ENCODE measurements at places on chromosomes 16 and 17.
A peak's percentile ranks its signal among the peaks of the same experiment; 100 is the strongest.

- no peak for DNase-seq
Observed at GRCh38 chr16:79261481-79261940, 339.0 kb downstream of the MAF start.

- DNase-seq: peak; percentile 17
Observed at GRCh38 chr16:81493755-81494433, 49.3 kb downstream of the CMIP start.

DNA sequence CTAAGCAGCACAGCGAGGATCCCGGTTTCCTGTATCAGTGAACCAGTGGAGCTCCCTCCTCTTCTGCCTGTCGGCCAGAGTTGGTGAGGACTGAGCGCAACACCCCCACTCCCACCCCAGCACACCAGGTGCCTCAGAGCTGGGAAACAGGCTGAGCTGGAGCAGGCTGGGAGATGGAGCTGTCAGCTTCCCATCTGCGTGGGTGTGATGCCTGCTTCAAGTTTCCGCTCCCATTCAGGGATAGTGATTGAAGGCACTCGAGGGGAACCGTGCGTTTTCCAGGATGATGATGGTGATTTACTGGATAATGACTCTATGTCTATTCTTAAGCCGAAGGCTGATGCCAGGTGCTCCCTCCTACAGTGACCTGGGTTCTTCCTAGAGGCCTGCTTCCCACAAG, 144.5 kb downstream of the TMEM132E start:
- DNase-seq: no peak

DNA sequence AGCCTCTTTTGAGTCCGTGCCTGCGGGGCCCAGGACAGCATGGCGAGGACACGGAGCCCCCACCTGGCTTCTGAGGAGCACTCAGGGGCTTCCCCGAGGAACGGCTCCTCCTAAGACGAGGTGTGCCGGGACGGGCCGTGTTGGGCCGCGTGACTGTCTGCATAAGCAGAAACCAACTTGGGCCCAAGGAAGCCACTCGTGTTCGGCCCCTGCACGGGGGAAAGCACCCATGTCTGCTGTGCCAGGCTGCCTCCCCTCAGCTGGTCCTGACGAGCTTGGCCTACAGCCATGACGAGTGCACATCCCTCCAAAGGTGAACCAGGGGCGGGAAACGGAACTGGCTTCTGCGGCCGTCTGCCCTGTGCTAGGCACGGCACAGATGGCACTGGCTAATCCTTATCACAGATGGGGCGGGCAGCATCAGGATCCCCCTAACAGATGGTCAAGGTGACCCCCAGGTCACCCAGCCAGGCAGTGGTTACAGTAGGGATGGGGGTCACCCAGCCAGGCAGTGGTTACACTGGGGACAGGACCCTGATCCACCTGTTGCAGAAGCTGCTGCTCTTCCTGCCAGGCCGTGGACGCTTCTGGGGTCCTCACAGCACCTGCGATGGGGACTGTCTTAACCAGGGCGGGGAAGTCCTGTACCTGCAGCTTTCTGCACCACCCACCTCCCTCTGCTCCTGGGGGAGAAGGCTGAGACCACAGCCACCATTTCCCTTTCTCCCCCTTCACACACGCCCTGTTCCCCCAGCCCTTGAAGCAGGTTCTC, 25.6 kb downstream of the MRM3 start:
- no peak for DNase-seq

- peak; percentile 94 for DNase-seq
Observed at GRCh38 chr17:10061111-10061845, 137.1 kb downstream of the GAS7 start.

GRCh38 chr17:6526362-6527152, 29.8 kb downstream of the PITPNM3 start:
- DNase-seq: no peak

DNA sequence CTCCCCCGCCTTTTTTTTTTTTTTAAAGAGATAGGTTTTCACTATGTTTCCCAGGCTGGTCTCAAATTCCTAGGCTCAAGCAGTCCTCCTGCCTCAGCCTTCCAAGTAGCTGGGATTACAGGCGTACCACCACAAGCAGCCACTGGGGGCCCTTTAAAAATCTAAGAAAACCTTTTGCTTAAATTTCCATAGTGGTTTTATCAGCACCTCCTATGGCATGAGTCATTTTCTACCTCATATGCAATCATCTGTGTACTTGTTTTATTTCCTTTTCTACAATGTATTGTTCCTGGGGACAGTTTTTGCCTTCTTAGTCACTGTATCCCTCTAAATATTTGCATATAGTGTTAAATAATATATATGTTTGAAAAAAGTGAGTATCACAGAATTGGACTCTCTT, 29.2 kb downstream of the GNA13 start:
- peak; percentile 18 for DNase-seq

- DNase-seq: no peak
Observed at GRCh38 chr16:75644240-75645012, 3.0 kb downstream of the KARS1 start.

- peak; percentile 91 for DNase-seq
Observed at GRCh38 chr17:38464723-38465390, 36.6 kb downstream of the ARHGAP23 start.

DNA sequence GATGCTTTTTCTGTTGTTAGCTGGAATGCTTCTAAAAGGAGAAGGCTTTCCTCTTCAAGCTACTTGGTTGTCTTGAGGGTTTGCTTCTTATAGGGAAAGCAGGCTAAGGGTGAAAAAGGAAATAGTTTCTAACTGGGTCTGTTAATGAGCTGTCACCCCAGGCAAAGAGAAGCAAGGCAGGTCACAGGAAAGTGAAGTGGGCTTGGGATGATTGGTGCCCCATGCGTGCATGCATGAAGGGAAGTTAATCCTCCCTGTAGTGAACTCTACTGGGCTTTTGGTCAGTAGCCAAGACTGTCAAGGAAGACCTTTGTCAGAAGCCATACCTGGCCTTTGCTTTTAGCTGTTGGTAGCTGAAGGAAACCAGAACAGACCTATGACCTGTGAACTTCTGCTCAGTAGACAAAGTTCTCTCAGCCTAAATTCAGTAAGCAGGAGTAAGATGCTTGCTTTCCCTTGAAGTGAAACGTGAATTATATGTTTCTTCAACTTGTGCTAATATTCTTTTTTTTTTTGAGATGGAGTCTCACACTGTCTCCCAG, 16.5 kb downstream of the TENT4B start:
- DNase-seq: no peak

GRCh38 chr16:10652730-10653590, 41.8 kb downstream of the TEKT5 start:
- DNase-seq: no peak

DNA sequence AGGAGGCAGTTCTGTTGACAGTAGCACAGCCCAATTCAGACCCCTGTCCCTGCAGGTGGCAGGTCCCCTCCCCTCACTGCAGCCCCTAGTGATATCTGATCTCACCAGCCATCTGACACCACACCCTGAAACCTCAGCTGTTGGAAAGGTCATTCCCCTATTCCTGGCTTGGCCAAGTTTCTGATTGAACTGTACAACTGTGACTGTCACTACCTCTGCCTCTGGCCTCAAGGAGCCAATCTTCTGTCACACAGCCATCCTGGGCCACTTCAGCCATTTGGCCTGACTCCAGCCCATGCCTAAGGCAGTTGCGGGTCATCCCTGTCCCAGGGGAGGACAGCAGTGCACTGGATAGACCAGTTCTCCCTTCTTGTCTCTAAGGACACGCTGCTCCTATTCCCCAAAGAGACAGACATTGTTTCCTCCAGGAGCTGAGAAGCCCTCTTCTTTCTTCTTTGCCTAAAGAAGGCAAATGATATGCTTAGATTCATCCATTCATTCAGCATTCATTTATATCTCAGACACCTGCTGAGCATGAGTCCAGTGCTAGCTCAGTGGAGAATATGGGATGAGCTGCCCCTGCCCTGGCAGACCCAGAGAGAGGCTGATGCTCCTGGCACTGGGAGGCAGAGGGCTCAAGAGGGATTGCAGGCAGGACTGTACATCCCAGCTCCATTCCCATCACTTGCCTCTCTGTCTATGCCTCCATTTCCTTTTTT, 4.6 kb upstream of the ALDOA start:
- DNase-seq: no peak

DNA sequence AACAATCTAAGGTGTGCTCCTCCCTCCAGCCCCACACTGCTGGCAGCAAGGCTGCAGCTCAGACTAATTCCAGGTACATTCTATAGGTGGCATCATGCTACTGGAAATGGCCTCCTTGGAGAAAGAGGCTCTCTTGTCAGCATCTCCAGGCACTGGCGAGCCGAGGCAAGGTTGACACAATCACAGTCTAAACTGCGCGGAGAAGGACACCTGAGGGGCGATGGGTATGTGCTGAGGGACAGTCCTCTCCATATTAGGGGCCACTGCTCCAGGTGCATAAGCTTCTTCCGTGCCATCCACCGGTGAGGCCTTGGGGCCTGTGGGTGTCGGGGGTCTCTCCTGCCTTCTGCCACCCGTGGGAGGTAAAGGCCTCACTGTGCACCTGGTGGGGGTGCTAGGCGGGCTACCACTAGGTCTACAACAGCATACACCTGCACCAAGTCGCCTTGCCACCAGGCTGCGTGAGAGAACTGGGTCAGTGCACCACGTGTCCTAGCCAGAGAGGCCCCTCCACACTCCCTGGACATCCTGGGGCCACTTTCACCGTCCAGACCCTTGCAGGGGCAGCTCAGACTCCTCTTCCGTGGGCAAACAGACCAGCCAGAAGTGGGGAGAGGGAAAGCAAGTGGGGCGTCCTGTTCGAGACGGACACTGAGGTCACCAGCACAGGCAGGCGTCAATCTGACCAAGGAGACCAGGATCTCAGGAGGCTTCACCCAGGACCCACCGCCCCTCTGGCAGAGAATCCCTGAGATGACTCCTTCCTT, 12.1 kb upstream of the CBX8 start:
- DNase-seq: no peak

- no peak for DNase-seq
Observed at GRCh38 chr16:81745704-81746558, 33.2 kb upstream of the PLCG2 start.

GRCh38 chr16:65698791-65699321, 577.0 kb upstream of the CDH11 start:
- peak; percentile 55 for DNase-seq

- DNase-seq: peak; percentile 74
Observed at GRCh38 chr16:15572329-15573001, 70.5 kb downstream of the MARF1 start.

GRCh38 chr17:70955441-70955840, 786.1 kb downstream of the KCNJ2 start:
- DNase-seq: no peak

GRCh38 chr17:37081287-37081686, 132.5 kb downstream of the AATF start:
- DNase-seq: no peak

GRCh38 chr16:23728112-23728477, 15.1 kb upstream of the ERN2 start:
- no peak for DNase-seq

- DNase-seq: no peak
Observed at GRCh38 chr17:30414486-30414885, 35.8 kb downstream of the CPD start.

GRCh38 chr17:27407916-27408864, 48.1 kb upstream of the KSR1 start:
- peak; percentile 49 for DNase-seq

DNA sequence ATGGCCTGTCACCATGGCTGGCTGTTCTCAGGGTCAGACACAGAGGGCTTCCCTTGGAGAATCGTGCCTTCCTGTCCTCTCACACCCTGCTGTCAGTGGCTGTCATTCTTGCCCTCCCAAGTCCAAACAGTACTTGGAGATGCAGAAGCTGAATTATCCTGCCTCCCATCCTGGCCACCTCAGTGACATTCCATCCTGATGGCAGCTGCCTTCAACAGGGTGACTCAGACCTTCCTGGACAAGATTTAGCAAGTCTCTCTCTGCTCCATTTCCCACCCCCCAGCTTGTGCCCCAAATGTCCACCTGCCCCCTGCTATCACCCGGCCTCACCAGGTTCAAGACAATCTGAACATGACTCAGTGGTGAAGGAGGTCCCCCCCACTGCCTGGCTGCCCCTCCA, 4.8 kb upstream of the KRT36 start:
- DNase-seq: no peak

DNA sequence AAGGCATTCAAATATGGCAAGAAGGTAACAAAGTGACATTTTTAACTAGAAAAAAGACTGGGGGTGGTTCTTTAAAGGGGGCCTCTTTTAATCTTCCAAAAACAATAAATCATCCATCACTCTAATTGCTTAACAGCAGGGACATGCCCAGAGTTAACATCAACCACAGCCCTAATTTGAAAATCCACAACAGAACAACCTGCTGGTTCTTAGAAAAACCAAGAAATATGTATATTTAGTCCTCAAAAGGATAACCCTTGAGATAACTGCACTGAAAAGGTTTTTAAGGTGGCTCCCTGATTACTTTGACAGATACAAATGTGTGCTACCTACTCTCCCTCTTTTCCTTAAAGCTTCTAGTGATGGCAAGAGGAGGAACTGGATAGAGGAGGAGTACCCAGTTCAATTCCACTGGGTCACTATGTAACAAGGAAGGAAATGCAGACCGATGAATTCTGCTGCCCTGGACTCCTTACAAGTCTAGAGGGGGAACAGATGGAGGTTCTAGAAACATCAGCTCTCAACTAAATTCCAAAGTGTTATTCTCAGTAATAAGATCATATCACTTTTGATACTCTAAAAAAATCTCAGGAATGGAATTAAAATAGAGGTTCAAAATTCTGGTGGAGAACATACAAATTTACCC, 54.3 kb downstream of the N4BP1 start:
- no peak for DNase-seq

DNA sequence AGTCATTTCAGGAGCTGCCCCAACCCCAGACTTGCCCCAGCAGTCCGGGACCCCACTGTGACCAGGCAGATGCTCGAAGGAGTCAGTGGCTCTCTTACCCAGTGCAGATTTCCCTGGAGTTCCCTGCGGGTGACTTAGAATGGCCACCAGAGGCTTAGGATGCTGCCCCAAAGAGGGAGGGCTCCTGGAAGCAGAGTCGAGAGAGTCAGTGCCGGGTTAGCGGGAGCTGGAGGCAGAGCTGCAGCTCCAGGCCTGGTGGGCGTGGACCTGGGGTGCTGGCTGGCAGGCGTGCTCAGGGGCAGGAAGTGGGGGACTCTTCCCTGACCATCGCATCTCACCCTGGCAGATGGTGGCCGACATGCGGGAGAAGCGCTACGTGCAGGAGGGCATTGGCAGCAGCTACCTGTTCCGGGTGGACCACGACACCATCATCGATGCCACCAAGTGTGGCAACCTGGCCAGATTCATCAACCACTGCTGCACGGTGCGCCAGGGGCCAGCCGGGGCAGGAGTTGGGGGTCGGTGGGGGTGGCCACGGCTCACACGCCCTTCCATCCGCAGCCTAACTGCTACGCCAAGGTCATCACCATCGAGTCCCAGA, 1.6 kb upstream of the HSD3B7 start:
- no peak for DNase-seq

GRCh38 chr16:67541391-67542263, 13.0 kb downstream of the RIPOR1 start:
- DNase-seq: no peak

GRCh38 chr16:12258861-12259645, 282.5 kb downstream of the SNX29 start:
- no peak for DNase-seq

Measured in fibroblast of the conjunctiva (primary cell).